Ovary (tissue), 10 donors: ENCODE measurements at places on chromosomes 12 and 14. TPM values are rescaled to one million over a fixed set of nuclear protein-coding genes. Genes with fewer than 3 reads are reported as not detected.
A peak's percentile ranks its signal among the peaks of the same experiment; 100 is the strongest.

DNA sequence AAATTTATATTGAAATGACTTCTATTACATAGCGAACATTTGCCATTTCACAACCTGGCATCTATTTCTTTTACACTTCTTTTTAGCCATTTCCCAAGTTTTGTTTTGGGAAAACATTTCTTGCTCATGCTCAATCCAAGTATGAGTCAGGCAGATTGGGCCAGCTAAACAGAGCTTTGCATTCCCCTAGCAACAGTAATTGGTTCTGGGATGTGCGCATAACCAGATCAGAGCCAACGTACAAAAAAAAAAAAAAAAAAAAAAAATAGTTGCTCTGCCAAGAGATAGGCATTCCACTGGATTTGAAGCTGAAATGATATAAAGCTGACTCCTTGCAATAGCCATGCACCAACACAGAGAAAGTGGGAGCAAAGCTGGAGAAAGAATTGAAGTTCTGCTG, 37.5 kb downstream of the PLCZ1 start:
- DNase-seq: peak; percentile 46

- DNase-seq: no peak
Measured at GRCh38 chr14:99667821-99668220, 16.3 kb upstream of the CYP46A1 start.

DNA sequence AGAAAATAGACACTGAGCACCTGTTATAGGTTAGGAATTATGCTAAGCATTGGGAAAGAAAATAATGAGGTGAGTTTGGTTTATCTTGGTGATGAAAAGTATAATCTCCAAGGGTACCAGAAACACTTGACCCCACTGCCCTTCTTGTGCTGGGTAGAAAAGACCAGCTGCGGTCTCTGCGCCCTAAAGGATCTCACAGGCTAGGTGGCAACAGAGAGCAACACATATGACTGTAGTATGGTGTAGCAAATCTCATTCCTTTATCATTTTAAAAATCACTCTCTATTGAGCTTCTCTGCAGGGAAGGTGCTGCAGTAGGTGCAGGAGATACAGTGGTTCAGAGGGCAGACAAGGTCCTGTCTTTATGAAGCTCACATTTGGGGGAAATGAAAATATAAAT, 26.1 kb downstream of the NRXN3 start:
- no peak for DNase-seq

The ABCC9 gene
- polyA plus RNA-seq: 13.9 TPM

The LBHD2 gene
- not detected for polyA plus RNA-seq

DNA sequence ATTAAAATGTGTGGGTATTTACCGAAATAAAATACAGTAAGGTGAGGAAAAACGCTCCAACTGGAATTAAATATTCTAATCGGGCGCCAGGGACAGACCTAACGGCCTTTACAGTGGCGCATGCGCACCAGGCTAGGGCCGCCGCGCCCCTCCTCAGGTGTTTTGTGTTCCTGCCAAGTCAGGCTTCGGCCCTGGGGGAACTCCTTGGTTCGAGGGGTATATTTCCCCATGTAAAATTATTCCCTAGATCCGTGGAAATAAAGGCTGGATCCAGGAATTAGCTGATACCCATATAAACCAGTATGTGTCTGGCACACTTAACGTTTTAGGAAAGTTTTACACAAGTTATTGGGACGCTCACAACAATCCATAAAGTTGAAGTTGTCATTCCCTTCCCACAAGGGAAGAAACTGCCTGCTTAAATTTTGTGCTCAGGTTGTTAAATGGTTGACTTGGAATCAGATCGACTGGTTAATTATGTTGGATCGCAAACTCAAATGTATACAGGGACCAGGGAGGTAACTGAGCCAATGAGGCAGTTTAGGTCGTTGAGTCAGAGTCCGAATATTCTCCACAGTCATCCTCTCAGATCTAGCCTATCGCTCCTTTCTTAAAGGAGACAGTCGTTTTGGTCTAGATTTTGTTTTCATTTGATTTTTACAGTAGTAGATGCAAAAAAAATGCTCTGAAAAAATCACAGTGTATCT, 621 bp upstream of the ANAPC7 start:
- peak; percentile 81 for DNase-seq

The CCDC197 gene
- not detected for polyA plus RNA-seq

- DNase-seq: no peak
Measured at GRCh38 chr12:113939867-113940266, 26.3 kb downstream of the RBM19 start.

GRCh38 chr14:25103820-25104219, 53.9 kb upstream of the STXBP6 start:
- DNase-seq: no peak

DNA sequence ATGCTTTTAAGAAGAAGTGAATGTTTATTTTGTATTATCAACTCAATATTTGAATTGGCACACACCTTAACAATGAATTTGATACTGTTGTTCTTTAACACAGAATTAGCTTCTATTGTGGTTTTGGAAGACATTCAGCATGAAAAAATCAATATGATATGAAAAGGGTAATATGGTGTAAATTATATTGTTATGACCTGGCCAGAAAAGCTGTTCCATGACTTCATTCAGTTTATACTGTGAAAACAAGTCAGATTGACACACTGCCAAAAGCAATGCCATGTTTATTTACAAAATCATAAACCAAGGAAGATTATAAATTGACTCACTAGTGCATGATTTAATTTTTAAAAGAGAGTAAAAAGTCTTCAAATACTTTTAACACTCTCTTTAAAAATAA, 851.4 kb upstream of the SEL1L start:
- no peak for DNase-seq

GRCh38 chr12:3315201-3315661, 175.8 kb upstream of the PRMT8 start:
- peak; percentile 82 for DNase-seq

DNA sequence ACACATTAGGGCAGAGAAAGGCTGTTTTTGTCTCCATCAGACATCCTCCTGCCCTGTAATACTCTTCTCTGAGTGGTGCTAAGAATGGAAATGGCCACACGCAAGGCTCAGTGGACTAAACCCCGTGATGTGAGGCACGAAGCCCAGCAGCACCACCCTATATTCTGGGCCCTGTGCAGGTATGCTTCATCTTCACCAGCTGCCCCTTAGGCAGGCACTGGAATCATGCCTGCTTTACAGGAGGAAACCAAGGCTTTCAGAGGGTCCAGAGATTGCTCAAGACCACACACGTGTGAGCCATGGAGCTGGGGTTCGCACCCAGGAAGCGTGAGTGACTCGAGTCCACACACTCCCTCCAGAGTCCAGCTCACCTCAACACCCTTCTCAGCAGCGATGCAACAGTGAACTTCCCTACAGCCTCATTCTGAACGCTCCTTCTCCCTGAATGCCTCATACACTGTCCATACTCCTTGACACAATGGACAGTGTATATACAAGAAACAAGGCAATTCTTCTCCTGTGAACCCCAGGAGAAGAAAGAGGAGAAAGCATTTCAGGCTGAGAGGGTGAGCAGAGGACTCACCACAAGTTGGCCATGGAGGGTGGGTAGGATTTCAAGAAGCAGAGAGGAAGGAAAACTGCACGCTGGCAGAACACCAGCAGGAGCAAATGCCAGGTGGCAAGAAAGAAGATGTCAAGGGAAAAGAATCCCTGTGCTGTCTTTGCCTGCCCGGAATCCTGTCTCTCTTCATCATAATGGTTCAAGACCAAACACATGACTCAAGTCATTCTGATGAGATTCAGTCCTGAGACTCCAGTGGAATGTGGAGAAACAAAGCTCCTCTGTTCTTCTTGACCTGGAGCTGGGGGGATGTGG, 39.1 kb downstream of the NT5DC3 start:
- no peak for DNase-seq

GRCh38 chr12:97246368-97246767, 216.2 kb upstream of the RMST start:
- no peak for DNase-seq

The AMDHD1 gene
- 6.1 TPM for polyA plus RNA-seq

DNA sequence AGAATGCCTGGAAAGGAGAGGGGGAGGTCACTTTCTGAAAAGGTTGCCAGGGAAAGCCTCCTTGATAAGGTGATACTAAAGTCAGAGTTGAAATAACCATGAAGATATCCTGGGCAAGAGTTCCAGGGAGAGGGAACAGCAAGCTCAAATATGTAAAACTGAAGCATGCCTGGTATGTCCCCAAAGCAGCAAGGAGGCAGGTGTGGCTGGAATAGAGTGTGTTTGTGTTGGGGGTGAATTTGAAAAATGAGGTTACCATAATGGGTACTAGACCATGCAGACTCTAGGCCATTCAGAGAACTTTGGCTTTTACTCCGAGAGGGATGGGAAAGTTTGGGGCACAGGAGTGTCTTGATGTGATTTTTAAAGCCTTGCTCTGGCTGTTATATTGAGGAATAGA, 66.7 kb upstream of the PTCSC3 start:
- no peak for DNase-seq

- no peak for DNase-seq
Measured at GRCh38 chr14:68384335-68384734, 408.5 kb downstream of the ZFP36L1 start.

DNA sequence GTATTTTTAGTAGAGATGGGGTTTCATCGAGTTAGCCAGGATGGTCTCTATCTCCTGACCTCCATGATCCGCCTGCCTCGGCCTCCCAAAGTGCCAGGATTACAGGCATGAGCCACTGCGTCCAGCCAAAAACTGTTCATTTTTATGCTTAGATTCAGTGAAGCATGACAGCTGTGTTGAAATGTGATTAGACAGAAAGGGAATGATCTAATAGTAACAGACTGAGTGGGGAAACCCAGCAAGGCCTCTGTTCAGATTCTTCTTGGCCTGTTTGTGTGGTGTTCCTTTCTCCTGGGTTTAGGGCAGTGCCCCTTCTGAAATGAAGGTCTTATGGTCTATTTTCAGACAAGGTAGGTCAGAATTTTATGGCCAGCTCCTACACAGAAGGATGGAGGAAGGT, 11.8 kb upstream of the ABCD4 start:
- no peak for DNase-seq

DNA sequence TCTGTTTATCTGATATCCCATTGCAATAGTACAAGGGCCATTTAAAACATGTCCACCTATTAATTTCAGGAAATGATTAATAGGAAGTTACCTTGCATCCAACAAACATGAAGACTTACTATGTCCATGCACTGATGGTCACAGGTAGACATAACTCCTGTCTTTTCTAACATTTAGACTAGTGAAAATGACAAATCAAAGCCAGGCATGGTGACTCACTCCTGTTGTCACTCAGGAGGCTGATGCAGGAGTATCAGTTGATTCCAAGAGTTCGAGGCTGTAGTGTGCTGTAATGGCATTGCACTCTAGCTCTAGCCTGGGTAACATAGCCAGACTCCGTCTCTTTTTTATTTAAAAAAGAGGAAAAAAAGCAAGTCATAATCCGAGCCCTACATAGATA, 14.8 kb downstream of the HSP90B1 start:
- DNase-seq: no peak

DNA sequence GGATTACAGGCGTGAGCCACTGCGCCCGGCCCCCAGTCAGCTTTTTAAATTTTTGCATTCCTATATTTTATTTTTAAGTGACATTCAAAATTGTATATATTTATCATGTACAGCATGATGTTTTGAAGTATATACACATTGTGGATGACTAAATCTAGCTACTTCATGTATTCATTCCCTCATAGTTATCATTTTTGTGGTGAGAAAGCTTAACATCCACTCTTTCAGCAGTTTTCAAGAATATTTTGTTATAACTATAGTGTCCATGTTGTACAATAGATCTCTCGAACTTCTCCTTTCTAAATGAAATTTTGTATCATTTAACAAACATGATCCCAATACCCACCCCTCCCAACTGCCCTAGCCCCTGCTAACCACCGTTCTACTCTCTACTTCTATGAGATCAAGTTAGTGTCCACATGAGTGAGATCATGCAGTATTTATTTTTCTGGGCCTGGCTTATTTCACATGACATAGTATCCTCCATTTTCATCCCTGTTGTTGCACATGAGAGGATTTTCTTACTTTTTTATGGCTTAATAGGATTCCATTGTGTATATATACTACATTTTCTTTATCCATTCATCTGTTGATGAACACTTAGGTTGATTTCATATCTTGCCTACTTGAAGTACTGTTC, 8.8 kb upstream of the HEBP1 start:
- no peak for DNase-seq

The CARMIL3 gene
- polyA plus RNA-seq: 0.10 TPM

- DNase-seq: no peak
Measured at GRCh38 chr14:49945448-49946319, 52.8 kb downstream of the ARF6 start.

DNA sequence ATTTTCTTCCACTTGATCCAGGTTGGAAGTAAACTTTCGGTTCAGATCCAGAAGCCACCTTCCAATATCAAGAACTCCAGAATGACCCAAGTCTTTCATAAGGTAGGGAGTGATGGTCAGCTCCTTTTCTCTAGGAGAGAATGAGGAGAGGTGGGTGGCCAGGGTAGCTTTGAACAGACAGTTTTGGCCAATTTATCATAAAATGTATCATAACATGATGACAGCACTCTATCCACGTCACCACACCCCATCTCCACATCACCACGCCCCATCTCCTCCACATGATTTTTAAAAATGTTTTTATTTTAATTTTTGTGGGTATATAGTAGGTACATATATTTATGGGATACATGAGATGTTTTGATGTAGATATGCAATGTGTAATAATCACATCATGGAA, 26.9 kb downstream of the DYRK4 start:
- no peak for DNase-seq

DNA sequence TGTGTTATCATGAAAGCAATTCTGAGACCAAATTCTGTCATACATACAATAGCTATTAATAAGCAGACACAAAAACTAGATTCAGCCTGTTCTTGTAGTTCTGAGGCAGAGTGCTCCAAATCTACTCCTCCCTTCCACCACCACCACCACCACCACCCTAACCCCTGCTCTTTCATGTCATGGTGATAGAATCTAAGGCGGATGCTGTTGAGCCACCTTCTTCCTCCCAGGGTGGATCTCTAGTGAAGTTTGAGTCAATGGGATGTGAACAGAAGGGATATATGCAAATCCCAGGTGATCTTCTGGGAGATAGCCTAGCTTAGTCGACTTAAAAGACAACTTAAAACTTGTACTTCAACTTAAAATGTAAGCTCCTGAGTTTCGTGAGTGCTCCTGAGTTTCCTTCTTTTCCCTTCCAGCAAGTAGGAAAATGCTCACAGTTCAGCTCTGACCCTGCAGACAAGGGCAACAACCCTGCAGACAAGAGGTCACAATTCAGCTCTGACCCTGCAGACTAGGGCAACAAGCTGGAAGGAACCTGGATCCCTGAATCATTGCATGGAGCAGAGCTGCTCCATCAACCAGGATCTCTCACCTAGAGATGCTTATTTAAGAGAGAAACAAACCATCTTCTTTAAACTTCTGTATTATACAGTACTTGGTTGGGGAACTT, 204.1 kb downstream of the TTC8 start:
- DNase-seq: no peak

The KLHL28 gene
- polyA plus RNA-seq: 4.4 TPM

- DNase-seq: no peak
Measured at GRCh38 chr14:34124585-34124984, 173.7 kb upstream of the EGLN3 start.

The HHIPL1 gene
- 0.82 TPM for polyA plus RNA-seq

GRCh38 chr12:15770021-15770420, 19.2 kb downstream of the EPS8 start:
- DNase-seq: no peak

The SINHCAF gene
- 40.7 TPM for polyA plus RNA-seq

- no peak for DNase-seq
Measured at GRCh38 chr14:74290415-74290814, 12.3 kb downstream of the ABCD4 start.

GRCh38 chr12:114769634-114770033, 85.7 kb upstream of the TBX3 start:
- no peak for DNase-seq

The ACTR10 gene
- 105 TPM for polyA plus RNA-seq
